ENCODE measurements at places on chromosomes 2 and 18. TPM values are rescaled to one million over a fixed set of nuclear protein-coding genes. Genes with fewer than 3 reads are reported as not detected.

SLC4A5 gene
- 0.65 TPM for total RNA-seq

SPATA3 gene
- total RNA-seq = not detected

C1QL2 gene
- not detected for total RNA-seq

CYP1B1 gene
- 1.6 TPM for total RNA-seq

SLC30A3 gene
- 11.8 TPM for total RNA-seq

IGFBP5 gene
- 0.65 TPM for total RNA-seq
